ENCODE measurements at places on chromosomes 3 and 15. TPM values are rescaled to one million over a fixed set of nuclear protein-coding genes. Genes with fewer than 3 reads are reported as not detected.

XCR1 gene
- total RNA-seq, result not detected

DNAH1 gene
- total RNA-seq, result 8.7 TPM

DNA sequence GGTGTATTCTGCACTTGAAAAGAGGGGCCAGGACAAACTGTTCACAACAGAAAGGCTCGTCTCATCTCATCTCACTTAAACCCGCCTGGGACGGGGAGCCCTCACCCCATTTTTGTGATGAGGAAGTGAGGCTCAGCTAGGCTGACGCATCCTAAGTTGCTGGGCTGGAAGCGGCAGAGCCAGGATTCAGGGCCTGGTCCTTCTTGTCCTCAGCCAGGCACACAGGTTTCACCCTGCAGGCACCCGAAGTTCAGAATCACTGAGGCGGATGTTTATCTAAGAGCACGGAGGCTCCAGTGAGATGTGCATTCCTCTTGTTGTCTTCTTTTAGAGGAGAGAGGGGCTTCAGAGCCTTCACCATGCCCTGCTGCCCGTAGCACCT is 51.1 kb upstream of the PLXNA1 start:
- H3K27me3 ChIP-seq, result no peaks in the 10 kb centered on the region
- H3K36me3 ChIP-seq, result no peaks in the 10 kb centered on the region
- peaks cover 27% of the 10 kb centered on the region for H3K4me1 ChIP-seq
- H3K27ac ChIP-seq, result peak overlapping the region; percentile 50
- no peak overlapping the region for H3K4me3 ChIP-seq

DNA sequence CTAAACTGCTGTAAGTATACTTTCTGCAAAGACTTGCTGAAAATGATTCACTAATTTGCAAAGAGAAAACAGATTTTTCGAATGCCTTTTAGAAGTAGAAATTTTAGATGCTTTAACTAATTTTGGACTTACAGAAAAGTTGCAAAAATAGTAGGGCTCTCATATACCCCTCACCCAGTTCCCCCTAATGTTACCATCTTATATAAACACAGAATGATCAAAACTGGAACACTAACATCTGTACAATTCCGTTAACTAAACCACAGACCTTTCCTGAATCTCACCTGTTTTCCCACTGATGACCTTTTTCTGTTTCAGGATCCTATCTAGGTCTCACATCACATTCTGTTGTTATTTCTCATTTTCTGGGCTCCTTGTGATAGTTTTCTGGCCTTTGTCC is 454.8 kb downstream of the SHQ1 start:
- H3K27ac ChIP-seq, result no peak overlapping the region
- H3K36me3 ChIP-seq, result no peaks in the 10 kb centered on the region
- H3K4me3 ChIP-seq, result no peak overlapping the region
- DNase-seq, result no peak
- H3K27me3 ChIP-seq, result no peaks in the 10 kb centered on the region

DNA sequence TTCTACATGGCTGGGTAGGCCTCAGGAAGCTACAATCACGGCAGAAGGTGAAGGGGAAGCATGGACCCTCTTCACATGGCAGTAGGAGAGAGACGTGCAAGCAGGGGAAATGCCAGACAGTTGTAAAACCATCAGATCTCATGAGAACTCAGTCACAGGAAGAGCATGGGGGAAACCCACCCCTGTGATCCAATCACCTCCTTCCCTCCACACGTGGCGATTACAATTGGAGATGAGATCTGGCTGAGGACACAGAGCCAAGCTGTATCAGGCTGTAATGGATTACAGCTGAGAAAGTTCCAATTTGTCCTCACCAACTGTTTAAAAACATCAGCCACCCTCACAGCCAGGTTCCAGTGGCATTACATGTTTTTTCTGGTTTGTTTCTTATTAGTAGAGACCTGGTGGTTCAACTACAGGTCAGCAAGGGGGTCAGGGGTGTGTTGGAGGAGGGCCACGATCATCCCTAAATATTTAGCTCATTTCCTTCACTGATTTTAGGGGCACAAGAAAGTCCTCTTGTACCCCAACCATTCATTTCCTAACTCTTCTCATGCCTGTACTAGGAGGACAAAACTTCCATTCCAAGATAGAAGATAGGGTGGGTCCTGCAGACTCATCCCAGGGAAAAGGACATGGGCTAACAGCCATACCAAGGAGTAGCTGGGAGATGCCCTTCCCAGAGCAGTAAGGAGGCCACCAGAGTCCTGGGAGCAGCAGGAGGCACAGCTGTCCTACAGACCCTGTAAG is 54.4 kb downstream of the ANXA2 start:
- H3K4me1 ChIP-seq, result peaks cover 5% of the 10 kb centered on the region
- no peak overlapping the region for H3K4me3 ChIP-seq
- peak overlapping the region; percentile 7 for H3K27ac ChIP-seq
- DNase-seq, result no peak

Measured in osteoblast (primary cell).